8988T (cell line): ENCODE measurements at places on chromosomes 3 and 15.

DNA sequence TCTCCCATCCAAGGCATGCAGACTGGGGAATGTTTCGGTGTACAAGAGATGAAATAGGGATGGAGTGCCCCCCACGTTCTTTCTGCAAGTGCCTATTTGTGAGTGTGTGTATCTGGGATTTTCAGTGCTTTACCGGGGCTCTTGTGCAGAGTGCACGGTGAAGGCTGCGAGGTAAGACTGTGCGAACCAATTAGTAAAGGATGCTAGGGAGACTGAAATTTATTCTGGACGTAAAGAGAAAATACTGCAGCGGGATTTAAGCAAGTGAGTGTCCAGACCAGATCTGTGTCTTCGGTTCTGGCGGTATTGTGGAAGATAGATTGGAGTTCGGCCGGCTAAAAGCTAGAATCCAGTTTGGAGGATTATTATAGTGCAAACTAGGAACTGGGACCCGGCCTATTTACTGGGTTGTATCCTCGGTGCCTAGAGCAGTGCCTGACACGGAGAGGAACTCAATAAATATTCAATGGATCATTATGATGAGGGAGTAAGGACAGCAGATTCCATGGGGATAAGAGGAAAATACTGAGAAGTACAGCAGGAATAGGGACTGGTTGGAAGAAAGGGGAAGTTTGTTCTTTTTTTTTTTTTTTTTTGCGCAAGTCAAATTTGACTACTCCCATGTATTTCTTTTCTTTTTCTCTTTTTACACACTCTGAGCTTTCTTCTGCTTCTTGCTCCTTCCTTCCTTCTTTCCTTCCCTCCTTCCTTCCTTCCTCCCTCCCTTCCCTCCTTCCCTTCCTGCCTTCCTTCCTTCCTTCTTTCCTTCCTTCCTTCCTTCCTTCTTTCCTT lies 580 bp upstream of the MAGEF1 start:
- DNase-seq: no peak

DNA sequence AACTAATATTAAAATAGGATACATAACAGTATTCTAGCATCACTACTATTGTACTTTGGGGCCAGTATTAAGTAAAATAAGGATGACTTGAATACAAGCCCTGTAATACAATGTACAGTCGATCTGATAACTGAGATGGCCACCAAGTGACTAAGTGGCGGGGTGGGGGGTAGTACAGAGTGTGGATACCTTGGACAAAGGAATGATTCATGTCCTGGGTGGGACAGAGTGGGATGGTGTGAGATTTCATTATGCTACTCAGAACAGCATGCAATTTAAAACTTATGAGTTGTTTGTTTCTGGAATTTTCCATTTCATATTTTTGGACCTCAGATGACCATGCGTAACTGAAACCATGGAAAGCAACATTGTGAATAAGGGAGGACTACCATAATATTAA lies 46.0 kb downstream of the SLC7A14 start:
- no peak for DNase-seq

DNA sequence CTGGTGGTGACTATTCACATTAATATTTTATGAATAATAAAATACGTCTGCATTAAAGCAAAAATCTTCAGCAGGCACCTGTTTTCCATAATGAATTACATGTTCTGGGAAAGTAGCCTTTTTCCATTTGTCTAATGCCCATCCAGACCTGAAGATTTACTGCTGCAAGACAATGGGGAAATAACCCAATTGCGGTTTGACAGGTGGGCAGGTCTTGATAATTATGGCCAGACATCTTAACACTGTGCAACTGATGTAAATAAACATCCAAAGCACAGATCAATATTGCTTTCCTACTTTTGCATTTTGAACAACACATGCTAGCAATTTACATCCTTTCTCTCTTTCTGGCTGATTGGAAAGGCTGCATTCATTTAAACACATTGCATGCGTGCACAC lies 173.9 kb downstream of the MEIS2 start:
- DNase-seq: no peak

DNA sequence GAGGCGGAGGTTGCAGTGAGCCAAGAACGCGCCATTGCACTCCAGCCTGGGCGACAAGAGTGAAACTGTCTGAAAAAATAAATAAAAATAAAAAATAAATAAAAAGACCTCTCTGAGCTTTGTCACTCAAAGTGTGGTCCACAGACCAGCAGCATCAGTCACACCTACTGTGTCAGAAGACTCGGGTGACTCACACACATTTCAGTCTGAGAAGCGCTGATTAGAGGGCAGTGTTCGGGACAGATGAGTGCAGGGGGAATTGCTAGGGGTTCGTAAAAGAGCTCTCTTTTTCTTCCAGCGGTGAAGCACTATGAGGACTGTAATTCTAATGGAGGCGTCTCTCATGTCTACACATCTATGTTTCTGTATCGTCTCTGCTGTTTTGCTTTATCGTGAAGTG lies 5.7 kb downstream of the PODXL2 start:
- no peak for DNase-seq

DNA sequence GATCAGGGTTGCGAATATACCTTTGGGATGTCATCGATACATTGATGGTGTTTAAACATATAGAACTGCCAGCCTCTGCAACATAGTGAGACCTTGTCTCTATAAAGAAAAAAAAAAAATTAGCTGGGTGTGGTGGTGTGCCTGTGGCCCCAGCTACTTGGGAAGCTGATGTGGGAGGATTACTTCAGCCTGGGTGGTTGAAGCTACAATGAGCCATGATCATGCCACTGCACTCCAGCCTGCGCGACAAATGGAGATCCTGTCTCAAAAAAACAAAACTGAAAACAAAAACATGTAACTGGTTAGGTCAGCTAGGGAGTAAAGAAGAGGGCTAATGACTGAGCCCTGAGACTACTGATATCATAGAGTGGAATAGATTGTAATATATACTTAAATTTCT lies 30.7 kb upstream of the MGA start:
- no peak for DNase-seq

- no peak for DNase-seq
These were observed 139.7 kb downstream of the NSMCE3 start for GRCh38 chr15:29129926-29130325.
